AG10803 (cell line): ENCODE measurements at places on chromosomes 6 and 20.

GRCh38 chr20:38078084-38078483, 44.5 kb downstream of the RPRD1B start:
- no peak for DNase-seq

- DNase-seq, result no peak
Measured at GRCh38 chr6:157201083-157201482, 122.2 kb downstream of the TMEM242 start.

DNA sequence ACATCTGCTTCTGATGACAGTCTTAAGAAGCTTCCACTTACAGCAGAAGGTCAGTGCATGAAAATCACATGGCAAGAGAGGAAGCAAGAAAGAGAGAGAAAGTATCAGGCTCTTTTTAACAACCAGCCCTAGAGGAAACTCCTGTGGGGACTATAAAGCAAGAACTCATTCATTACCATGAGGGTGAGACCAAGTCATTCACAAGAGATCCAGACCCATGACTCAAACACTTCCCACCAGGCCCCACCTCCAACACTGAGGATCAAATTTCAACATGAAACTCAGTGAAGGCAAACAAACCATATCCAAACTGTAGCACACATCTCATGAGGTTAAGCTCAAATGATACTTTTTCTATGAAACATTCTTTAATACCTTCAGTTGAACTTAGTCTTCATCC, 643.2 kb upstream of the SYNCRIP start:
- DNase-seq, result no peak

- no peak for DNase-seq
Measured at GRCh38 chr20:48846516-48847492, 19.0 kb upstream of the PREX1 start.

DNA sequence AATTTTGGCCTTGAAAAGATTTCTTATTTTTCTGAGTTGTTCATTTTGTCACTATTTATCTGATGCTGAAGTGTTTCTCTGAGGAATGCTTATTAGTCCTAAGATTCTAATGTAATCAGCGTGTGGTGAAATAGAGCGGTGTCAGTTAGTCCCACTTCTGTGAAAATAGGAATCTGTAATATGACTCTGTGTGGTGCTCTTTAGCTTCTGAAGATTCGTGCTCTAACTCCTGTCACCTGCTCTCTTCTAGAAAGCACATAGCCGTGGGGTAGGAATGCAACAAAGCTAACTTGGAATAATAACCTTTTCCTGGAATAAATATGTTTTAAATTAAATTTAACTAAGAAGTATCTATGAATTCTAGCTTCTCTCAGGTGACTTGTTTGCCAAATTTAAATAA, 90.4 kb downstream of the BCKDHB start:
- DNase-seq, result no peak

- no peak for DNase-seq
Measured at GRCh38 chr6:46056906-46057529, 41.4 kb upstream of the CLIC5 start.

- no peak for DNase-seq
Measured at GRCh38 chr6:163243692-163244589, 170.6 kb upstream of the QKI start.

DNA sequence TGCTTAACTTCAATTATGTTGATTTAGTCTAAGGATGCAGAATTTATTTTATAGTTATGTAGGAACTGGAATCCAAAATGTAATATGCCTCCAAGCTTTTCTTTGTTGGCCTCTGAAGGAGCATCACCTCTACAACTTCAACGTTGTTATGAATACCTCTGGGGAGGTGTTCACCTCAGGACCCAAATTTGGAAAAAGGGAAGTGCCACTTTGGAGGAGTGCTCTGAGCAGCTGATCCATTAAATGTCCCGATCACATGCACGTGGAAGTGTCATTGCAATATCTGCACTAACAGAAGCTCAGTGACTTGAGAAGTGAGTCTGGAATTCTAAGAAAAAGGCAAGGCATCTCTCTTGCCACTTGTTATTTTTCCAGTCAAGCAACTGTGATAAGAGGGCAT, 22.2 kb upstream of the SLC17A3 start:
- no peak for DNase-seq

- no peak for DNase-seq
Measured at GRCh38 chr6:36743032-36743431, 45.4 kb downstream of the RAB44 start.

DNA sequence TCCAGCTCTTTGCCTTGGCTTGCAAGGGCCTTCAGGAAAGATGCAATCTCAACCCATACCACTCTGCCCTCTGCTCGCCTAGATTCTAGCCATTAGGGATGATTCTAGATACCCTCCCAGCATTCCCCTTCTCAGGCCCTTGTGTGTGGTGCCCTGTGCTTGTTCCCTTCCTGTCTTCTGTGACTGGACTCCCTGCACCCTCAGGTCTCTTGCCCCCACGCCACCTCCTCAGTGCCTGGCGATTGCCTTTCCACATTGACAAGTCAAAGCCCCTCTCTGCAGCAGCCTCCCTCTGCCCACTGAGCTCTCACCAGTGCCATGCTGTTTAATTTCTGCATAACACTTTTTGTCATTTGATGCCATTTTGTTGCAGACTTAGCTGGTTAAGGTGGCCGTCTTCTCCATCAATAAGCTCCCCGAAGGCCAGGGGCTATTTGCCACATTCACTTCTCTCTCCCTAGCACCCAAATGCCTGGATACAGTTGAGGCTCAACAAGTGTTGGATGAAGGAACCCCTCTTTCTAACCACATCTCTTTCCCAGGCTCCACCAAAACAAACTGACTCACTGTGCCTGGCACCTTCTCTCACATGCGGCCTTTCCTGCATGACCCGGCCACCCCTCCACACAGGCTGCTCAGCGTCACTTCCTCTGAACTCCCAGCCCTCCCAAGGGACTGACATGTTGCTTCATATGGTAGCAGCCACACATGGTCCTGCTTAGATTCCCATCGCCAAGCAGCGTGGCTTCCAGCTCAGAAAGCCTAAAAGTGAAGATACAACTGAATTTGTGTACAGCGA, 4.6 kb upstream of the TXNDC5 start:
- peak; percentile 98 for DNase-seq

DNA sequence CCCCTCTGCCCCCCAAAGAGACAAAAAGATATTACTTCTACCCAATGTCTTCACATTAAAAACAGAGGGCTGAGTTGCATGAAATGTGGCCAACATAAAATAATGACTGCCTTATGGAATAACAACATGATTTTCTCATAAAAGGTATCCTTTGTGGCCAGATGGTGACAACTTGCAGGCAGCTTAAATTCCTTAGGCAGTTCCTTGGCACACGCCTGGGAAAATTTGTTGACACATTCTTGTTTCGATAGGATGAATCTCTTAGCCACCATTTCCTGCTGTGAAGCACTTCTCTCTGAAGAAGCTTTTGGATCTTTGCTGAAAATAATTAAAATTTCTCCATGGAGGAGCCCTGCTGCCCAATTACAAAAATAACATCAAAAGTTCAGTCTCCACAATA, 109.0 kb upstream of the COL21A1 start:
- DNase-seq, result peak; percentile 85

GRCh38 chr6:3433005-3433404, 23.8 kb downstream of the SLC22A23 start:
- no peak for DNase-seq

- peak; percentile 60 for DNase-seq
Measured at GRCh38 chr6:22756365-22756764, 187.0 kb downstream of the HDGFL1 start.

DNA sequence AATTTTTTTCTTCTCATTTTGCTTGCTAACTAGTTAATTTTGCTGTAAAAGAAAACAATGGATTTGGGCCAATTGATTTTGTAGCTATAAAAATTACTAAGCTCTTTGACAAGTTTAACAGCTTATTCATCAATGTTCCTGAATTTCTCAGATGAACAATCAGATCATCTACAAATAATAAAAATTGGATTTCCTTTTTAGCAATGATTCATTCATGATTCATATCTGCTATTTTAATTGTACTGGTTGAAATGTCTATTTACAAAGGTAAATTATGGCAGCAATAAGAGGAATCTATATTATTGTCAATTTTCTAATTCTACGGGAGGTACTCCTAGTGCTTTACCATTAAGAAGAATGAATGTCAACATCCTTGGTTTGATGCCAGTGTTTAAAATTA, 178.8 kb upstream of the BTBD3 start:
- no peak for DNase-seq

DNA sequence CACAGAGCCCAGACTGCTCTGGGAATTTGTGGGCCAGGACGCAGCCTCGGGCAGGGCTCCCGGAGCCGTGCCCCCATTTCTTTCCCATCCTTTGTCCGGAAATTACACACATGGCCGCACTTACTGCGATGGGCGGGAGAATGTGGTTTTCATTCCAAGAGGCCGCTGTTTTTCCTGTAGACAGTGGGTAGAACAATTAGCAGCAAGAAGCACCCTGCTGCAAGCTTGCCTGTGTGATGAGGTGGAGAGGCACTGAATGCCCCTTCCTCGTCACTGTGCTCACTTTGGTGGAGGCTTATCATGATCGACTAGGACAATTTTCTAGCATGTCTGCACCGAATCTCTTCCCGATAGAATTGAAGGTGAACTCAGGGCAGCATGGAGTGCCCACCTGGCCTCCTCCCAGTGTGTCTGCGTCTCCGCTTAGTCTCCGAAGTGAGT, 102.8 kb downstream of the DACT2 start:
- peak; percentile 12 for DNase-seq

DNA sequence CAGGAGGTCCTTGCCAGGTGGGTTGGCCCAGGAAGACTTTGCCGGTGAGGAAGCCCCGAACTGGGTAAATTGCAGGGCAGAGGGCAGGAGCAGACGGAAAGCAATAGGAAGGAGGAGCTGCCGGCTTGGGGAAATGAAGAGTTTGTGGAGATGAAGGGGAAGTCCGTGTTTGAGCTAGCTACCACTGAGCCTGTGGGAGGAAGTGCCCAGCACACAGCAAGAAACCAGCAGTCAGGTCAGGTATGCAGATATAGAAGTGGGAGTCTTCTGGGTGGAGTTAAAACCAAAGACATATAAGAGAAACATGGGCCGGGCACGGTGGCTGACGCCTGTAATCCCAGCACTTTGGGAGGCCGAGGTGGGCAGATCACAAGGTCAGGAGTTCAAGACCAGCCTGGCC, 34.7 kb downstream of the CD24 start:
- DNase-seq, result no peak

DNA sequence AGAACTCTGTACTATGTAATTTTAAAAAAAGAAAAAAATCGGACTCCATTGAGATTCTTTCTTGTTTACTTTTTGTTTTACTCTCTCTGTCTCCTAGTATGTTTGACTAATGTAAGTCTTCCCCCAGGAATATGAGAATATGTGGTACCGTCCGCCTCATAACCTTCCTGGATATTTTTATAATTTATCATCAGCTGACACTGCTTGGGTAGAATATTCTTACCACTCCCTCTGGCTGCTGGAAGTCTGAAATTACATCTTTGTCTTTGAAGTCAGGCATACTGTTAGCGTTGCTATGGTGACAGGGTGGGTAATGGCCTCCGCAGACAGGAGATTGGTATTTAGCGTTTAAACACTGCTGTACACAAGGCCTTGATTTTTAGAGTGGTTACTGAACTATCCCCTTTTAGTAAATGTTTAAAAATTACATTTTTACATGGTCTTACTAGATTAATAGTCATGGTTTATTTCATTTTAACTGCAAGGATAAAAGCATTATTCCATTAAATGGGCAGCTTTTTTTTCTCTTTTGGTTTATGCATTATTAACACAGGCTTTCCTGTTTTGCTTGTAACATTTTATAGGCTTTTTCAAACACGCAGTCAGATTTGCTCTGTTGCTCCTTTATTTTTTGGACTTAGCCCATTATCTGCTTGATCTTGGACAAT, 176.4 kb downstream of the ARID1B start:
- DNase-seq, result peak; percentile 99

GRCh38 chr20:53262365-53262764, 290.2 kb downstream of the TSHZ2 start:
- no peak for DNase-seq

DNA sequence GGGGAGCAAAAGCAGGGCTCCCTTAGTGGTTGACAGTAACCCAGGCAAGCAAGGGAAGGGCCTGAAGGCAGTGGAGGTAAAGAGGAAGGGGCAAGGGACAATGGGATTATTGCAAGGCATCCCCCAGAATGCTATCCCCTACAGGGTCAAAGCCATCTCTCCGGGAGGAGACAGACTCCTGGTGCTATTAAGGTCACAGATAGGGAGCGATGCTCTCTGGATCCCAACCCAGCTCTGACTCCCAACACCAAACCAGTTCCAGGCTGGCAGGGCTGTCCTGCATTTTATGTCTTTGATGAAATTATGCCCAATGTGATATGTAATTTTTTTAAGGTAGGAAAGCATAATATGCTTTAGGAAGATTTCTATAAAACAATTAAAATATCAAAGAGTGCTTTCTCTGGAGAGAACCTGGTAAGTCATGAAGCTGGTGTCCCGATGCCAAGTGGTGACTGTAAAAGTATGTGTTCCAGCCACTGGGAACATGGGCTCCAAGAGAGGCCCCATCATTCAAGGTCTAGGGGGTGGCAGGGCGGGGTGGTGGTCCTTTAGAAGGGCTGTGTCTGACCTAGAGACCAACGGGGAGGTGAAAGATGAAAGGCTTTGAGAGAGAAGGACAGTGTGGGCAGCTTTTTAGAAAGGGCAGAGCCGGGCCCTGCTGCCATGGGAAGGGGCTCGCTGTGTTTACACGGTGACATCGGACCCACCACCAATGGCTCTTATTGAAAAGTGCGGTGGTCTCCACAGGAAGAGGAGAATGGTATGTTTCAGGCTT, 276.5 kb downstream of the CDC5L start:
- DNase-seq, result no peak

GRCh38 chr6:88867841-88868731, 95.3 kb downstream of the RNGTT start:
- DNase-seq, result peak; percentile 25

DNA sequence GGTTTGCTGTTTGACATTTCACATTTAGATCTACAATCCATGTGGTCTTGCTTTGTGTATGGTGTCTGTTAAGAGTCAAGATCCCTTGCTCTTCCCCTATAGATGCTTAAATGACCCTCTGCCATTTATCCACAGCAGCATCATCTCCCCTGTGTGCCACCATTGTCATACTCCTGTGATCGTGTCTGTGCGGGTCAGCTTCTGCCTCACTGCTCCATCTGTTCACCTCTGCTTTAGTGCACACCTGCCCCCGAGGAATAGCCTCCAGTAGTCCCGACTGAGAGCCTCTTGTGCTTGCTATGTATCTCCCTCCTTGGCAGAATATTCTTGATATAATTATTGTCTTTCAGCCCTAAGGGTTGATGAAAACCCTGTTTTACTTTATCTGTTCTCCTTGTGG, 551.2 kb downstream of the CDH26 start:
- DNase-seq, result no peak

DNA sequence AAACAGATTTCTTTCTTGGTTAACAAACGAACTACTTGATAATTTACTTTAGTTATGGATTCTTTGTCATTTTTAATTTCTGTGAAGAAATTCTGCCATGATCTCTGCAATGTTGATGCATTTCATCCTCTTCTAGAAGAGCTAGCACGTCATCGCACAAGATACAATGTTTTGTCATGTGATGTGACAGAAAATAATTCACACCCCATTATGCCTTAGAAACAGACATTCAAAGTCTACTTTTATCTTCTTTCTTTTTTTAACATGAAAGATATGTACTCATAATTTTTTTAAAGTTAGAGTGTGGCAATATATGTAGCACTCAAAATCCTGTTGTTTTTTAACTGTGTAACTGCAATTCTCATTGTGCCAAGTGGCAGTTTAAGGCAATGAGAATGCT, 39.6 kb upstream of the NELFCD start:
- DNase-seq, result no peak

- no peak for DNase-seq
Measured at GRCh38 chr6:12913201-12913600, 196.6 kb downstream of the PHACTR1 start.

GRCh38 chr20:20480689-20481088, 112.8 kb downstream of the INSM1 start:
- DNase-seq, result peak; percentile 60

- peak; percentile 29 for DNase-seq
Measured at GRCh38 chr20:53079261-53079691, 107.1 kb downstream of the TSHZ2 start.
